ENCODE measurements at places on chromosomes 5 and 9.

GRCh38 chr9:70385426-70385825 is 29.0 kb downstream of the KLF9 start:
- no peak for DNase-seq
- peaks cover 2% of the 10 kb centered on the region for H3K4me1 ChIP-seq
- no peaks in the 10 kb centered on the region for H3K36me3 ChIP-seq
- H3K4me3 ChIP-seq, result no peak overlapping the region
- no peaks in the 10 kb centered on the region for H3K27me3 ChIP-seq
- no peak overlapping the region for H3K27ac ChIP-seq

- no peak overlapping the region for H3K27ac ChIP-seq
- H3K36me3 ChIP-seq, result no peaks in the 10 kb centered on the region
- H3K27me3 ChIP-seq, result no peaks in the 10 kb centered on the region
- DNase-seq, result no peak
These were observed 157.1 kb downstream of the PBX3 start for GRCh38 chr9:125904155-125904851.

- no peak overlapping the region for H3K27ac ChIP-seq
- H3K4me3 ChIP-seq, result no peak overlapping the region
- H3K4me1 ChIP-seq, result no peaks in the 10 kb centered on the region
- no peaks in the 10 kb centered on the region for H3K27me3 ChIP-seq
- no peaks in the 10 kb centered on the region for H3K36me3 ChIP-seq
These were observed 91.1 kb downstream of the TRIO start for GRCh38 chr5:14234204-14234603.

DNA sequence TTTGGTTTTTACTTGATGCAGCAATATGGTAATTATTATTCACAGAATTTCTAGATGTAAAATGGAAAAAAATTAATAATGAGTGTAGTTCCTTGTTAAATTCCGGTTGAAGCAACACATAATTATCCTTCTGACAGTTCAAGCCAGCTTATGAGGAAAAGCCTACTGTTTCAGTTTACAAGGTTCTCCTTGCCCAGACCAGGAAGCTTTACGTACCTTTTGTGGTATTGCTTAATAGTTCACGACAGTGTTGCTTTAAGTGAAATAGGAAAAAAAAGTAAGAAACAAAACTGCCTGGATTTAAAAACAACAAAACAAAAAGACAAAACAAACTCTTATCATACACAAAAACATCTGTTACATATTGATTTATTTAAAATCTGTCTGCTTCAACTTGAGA is 547.3 kb upstream of the C9orf72 start:
- H3K36me3 ChIP-seq, result no peaks in the 10 kb centered on the region
- H3K4me1 ChIP-seq, result no peaks in the 10 kb centered on the region
- H3K27me3 ChIP-seq, result no peaks in the 10 kb centered on the region
- H3K27ac ChIP-seq, result no peak overlapping the region
- no peak for DNase-seq
- no peak overlapping the region for H3K4me3 ChIP-seq

- H3K4me3 ChIP-seq, result no peak overlapping the region
- H3K4me1 ChIP-seq, result peaks cover 3% of the 10 kb centered on the region
- no peaks in the 10 kb centered on the region for H3K27me3 ChIP-seq
- H3K27ac ChIP-seq, result no peak overlapping the region
- no peak for DNase-seq
- no peaks in the 10 kb centered on the region for H3K36me3 ChIP-seq
These were observed 20.8 kb downstream of the PHF2 start for GRCh38 chr9:93597142-93597706.

Data from uterus (tissue), 4 donors.